Central memory CD8-positive, alpha-beta T cell (primary cell): ENCODE measurements at places on chromosomes 2 and 18.

- DNase-seq, result no peak
These were observed 152.9 kb downstream of the TTC32 start for GRCh38 chr2:19748711-19749506.

DNA sequence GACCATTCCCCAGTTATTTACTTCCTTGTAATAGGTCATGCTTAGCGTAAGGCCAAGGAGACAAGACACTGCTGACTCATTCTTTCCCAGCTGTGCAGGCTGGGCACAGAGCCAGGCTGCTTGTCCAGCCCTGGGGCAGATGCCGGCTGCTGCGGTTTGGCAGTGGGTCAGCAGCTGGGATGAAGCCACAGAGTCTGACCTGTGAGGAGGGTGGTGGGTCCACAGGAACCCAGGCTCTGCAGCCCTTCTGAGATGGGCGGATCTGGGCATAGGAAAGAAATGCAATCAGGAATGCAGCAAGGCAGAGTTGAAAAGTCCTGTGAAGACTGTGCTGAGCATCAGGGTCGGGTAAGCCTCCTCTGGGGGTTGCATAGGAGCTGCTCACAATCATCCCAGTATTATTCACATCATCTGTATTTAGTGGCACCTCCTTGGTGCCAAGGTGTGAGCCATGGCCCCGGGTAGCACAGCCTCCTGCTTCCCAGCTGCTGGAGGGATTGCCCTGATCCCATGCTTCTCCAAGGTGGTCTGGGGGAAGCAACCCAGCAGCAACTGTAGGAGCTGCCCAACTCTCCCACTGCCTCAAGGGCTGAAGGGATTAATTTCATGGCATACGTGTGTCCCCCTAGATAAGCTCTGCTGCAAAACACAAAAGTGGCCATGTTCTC is 139.0 kb downstream of the DDX1 start:
- DNase-seq, result no peak

GRCh38 chr2:216477283-216478035 is 21.2 kb upstream of the RPL37A start:
- DNase-seq, result no peak

DNA sequence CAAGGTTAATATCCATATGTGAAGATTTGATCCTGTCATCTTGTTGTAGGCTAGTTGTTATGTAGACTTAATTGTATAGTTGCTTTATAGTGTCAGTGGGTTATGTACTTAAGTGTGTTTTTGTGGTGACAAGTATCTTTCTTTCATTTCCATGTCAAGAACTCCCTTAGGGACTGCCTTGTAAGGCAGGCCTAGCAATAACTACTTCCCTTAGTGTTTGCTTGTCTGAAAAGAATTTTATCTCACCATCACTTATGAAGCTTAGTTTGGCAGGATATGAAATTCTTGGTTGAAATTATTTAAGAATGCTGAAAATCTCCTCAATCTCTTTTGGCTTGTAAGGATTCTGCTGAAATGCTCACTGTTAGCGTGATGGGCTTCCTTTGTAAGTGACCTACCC is 467.6 kb downstream of the CDH2 start:
- no peak for DNase-seq

- DNase-seq, result no peak
These were observed 60.6 kb downstream of the SEMA4F start for GRCh38 chr2:74714691-74715080.

GRCh38 chr2:161030260-161031063 is 129.8 kb upstream of the TANK start:
- no peak for DNase-seq

DNA sequence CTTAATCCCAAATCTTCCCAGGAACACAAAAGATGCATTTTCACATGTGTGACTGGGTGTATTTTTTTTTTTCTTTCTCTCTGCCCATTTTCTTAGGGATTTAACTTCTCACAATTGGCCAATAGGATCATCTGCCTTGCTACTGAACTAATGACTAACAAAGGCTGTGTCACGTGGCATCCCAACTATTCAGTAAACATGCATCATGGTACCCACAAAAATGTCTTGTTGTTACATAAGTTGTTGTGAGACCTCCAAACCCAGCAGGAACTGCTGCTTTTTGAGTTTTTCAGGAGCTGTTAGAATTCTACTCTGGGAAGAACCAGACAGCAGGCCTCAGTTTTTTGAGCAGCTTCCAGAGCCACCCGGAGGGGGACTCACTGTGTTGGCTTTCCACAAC is 31.9 kb downstream of the GAD1 start:
- DNase-seq, result no peak

DNA sequence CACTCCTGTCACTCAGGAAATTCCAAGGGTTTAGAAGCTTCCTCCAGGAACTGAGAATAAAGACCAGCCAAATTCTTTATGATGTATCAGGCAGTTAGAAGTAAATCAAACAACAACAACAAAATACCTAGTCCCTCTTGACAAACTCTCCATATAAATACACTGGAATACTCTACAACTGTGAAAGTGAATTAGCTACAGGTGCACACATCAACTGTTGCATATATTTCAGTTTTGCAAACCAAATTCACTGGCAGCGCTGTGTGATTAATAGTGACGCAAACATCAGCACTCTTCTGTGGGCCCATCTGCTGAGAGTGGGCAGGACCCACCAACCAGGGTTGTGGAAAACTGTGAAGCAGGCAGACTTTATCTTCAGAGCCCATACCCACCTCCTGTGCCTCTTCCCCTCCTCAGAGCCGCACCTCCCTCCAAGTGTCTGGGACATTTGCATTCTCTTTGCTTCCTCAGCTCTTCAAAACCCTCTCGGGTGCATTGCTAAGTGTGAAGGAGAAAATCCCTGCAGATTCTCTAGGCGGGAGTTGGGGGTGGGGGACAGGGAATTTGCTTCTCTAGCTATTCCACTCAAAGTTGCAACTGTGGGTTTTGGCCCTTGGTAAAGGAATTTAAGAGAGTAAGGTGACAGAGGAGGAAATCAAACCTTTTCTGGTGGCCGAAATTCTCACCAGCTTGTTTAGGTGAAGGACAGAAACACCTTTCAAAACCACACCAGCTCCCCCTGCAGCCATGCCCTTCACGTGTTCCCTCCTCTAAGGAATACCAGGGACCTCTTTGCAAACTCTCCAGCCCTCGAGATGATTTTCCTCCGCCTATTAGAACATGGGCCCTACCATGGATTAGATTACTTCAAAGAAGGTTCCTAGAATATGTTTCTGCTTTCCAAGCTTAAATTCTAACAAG is 119.3 kb downstream of the MRO start:
- no peak for DNase-seq

GRCh38 chr2:24542269-24542872 is 51.3 kb downstream of the NCOA1 start:
- DNase-seq, result no peak

GRCh38 chr18:5294113-5294456 is 1.4 kb downstream of the ZBTB14 start:
- DNase-seq, result no peak

GRCh38 chr2:223101340-223102039 is 49.5 kb downstream of the KCNE4 start:
- DNase-seq, result no peak

DNA sequence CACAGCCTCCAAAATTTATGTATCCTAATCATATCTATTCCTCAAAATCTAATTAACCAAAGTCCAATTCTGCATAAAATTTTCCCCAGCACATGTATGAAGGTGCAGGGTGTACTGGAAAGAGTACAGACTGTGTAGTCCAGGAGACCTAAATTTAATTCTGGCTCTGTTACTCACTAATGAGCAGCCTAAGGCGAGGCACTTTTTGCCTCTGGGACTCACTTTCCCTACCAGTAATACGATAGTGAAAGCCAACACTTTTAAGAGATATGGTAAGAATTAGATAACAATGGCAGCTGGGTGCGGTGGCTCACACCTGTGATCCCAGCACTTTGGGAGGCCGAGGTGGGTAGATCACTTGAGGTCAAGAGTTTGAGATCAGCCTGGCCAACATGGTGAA is 177.7 kb downstream of the PIEZO2 start:
- no peak for DNase-seq

DNA sequence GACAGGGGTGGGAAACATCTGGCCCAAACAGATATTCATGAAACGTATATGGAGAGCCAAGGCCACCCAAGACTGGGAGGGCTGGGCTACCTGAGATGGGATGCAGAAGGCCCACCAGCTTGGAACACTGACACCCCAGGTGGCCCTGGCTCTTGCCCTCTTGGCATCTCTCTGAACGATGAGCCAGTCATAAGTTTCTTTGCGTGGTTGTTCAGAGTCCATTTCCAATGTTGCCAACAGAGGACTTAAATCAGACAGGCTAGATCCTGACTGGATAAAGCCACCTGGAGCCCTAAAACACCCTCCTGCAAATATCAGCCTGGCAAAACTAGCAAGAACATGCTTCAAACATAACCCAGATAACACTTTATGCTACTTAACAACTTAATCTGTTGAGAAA is 42.6 kb downstream of the LPIN2 start:
- no peak for DNase-seq

DNA sequence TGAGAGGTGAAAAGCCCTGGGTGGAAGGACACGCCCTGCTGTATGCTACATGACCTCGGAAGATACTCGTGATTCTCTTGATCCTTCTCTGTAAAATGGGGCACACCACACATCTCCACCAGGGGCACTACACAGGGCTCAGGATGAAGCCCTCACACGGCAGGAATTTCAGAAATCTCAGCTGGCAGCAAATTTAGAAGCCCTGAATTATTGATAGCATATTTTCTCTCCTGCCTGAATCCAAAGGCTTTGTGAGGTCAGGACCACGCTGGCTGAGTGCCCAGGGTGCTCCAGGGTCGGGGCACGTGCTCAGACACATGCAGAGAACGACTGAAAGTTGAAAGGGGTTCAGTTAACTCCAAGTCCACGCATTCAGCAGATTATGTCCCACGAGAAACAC is 42.1 kb upstream of the GALR1 start:
- no peak for DNase-seq

DNA sequence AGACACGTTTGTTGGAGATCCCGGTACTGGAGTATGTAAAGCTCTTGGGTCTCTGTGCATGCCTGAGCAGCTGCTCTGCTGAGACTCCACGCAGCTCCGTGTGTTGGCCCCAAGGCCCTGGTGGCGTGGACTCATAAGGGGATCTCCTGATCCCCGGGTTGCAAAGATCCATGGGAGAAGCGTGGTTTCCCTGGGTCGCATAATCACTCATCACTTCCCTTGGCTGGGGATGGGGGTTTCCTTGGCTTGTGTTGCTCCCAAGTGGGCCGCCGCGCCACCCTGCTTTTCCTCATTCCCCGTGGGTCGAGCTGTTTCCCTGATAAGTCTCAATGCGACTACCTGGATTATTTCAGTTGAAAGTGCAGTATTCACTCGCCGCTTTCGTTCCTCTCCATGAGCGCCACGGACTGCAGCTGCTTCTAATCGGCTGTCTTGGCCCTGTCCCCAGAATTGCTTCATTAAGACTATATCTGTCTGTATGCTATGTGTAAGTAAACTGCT is 76.0 kb downstream of the EPC2 start:
- no peak for DNase-seq

GRCh38 chr18:44331656-44332570 is 348.8 kb upstream of the SETBP1 start:
- DNase-seq, result no peak

GRCh38 chr2:62112179-62112578 is 83.7 kb upstream of the B3GNT2 start:
- no peak for DNase-seq
